IMR-90 (cell line): ENCODE measurements at places on chromosomes 3 and 15. TPM values are rescaled to one million over a fixed set of nuclear protein-coding genes. Genes with fewer than 3 reads are reported as not detected.

Gene C3orf33
- 0.72 and 1.1 TPM in 2 replicates for total RNA-seq

Gene CFAP91
- not detected in 2 replicates for total RNA-seq

Gene SYNPR
- total RNA-seq: not detected in 2 replicates

Gene GREM1
- total RNA-seq: 848 and 1,032 TPM in 2 replicates

Gene P2RY13
- not detected in 2 replicates for total RNA-seq

Gene STAC
- total RNA-seq: 0.28 and 0.36 TPM in 2 replicates

Gene SERPINI1
- total RNA-seq: 0.36 and 1.1 TPM in 2 replicates

Gene TNK2
- 2.2 TPM in 2 replicates for total RNA-seq

Gene ALDH1L1
- not detected in 2 replicates for total RNA-seq

Gene BCL6
- total RNA-seq: 21.4 and 22.6 TPM in 2 replicates

Gene ECE2
- not detected in 2 replicates for total RNA-seq

DNA sequence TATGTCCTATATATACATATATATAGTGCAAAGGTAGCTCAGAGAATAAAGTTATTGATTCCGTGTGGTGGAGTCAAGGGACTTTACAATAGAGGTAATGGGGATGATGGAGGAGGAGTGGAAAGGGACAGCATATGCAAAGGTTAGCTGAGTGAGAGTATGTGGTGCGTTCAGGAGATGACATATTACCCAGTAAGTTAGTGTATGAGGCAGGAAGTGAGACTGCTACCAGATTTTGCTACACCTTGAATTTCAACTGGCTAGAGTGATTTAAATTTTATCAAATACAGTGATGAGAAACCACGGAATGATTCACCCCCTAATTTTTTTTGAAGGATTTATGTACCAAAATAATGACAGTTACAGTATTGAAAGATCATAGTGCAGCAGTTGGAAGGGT lies 2.8 kb downstream of the ACTL6A start:
- H3K4me1 ChIP-seq: peaks cover 2% of the 10 kb centered on the region; the same call in 1 of the 2 replicates
- no peak for DNase-seq
- H3K27me3 ChIP-seq: no peaks in the 10 kb centered on the region
- no peak overlapping the region for H3K27ac ChIP-seq

DNA sequence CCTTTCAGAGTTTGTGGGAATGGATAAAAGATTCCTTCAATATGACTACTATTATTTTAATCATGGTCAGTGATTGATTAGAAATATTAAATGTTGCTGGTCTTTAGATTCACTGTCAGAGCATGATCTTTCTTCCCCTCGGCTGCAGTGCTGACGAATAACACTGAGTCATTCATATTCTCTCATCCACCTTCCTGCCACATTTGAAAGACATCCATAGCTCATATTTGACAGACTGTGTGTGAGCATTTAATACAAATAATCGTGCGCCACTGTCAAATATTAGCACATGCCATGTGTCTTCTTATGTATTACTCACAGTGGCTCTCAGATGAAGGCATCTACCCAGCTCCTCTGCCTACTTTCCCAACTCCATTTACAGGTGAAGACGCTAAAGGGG lies 476.5 kb upstream of the TPRG1 start:
- H3K27me3 ChIP-seq: no peaks in the 10 kb centered on the region
- peak; percentile 6 for DNase-seq
- no peak overlapping the region for H3K4me3 ChIP-seq
- 0 out of 2 replicates have a peak, but pooled peaks cover 2% of the 10 kb centered on the region for H3K36me3 ChIP-seq
- no peak overlapping the region for H3K27ac ChIP-seq

- H3K27me3 ChIP-seq: no peaks in the 10 kb centered on the region
- no peak overlapping the region for H3K4me3 ChIP-seq
- peaks cover 5% of the 10 kb centered on the region for H3K4me1 ChIP-seq
- no peaks in the 10 kb centered on the region for H3K36me3 ChIP-seq
- no peak overlapping the region for H3K27ac ChIP-seq
These were observed 21.6 kb downstream of the P2RY14 start for GRCh38 chr3:151256749-151257148.

GRCh38 chr3:20186600-20187004 lies 596 bp upstream of the SGO1 start:
- H3K4me1 ChIP-seq: no peaks in the 10 kb centered on the region
- H3K4me3 ChIP-seq: peak overlapping the region; percentile 89
- peak overlapping the region; percentile 93 for H3K27ac ChIP-seq
- H3K36me3 ChIP-seq: no peaks in the 10 kb centered on the region

DNA sequence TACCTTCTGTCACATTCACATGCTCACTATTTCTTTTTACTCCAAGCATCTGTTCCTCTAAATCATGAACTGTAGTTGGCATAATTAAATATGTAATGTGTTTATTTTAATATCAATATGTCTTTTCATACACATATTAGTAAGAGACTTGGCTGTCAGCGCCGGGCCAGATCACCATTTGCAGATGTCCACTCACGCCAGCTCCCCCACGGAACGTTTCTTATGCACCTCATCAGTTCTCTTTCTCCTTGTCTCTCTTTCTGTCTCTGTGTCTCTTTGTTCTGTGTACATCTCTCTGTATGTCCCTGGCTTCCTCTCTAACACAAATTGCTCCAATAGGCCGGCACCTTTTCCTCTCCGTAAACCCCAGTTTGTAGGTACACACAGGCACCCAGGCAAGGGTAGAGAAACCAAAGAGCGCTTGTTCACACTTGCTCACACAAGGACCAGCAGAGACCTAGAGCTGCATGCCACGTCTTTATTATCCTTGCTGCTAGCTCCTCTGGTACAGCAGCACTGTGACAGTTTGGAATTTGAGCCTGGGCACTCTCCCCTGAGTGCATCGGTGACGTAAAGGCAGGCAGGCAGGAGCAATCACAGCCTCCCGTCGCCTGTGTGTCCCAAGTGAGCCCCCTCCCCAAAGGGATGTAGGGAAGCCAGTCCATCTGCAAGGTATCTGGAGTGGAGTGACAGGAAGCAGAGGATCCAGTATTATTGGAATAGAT lies 40.4 kb downstream of the CACNA1D start:
- H3K36me3 ChIP-seq: no peaks in the 10 kb centered on the region
- no peaks in the 10 kb centered on the region for H3K27me3 ChIP-seq
- no peak overlapping the region for H3K4me3 ChIP-seq
- DNase-seq: no peak
- H3K27ac ChIP-seq: no peak overlapping the region
- H3K4me1 ChIP-seq: no peaks in the 10 kb centered on the region

DNA sequence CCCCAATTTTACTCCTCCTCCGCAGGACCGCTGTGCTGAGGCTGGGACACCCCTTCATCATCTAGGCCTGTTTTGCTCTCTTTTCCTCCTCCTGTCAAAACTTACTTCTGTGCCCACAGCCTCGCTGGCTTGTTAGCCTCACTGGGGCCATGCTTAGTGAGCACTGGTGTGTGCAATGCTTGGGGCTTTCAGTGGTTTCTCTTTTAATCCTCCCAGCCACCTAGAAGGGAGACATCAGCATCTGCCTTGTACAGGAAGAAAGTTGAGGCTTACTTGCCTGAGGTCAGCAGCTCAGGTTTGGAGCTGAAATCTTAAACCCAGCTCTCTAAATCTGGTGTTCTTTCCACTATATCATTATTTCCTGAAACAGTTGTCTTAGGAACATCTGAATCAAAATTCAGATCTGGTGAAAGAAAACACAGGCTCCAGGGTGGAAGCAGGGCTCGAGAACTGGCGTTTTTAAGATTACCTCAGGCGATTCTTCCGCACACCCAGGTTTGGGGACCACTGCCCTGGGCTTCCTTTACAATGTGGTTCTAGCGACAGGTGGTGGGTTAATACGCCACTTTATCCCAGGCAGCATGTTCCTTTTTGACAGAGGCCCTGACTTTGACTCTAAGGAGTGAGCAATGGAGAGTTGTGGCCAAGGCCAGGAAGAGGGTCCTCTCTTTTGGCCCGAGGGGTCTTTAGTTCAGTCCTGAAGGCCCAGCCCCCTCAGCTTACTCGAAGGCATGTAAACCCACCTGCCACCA lies 3.8 kb downstream of the THSD4 start:
- peaks cover 10% of the 10 kb centered on the region for H3K36me3 ChIP-seq
- H3K4me1 ChIP-seq: peaks cover 14% of the 10 kb centered on the region
- no peak overlapping the region for H3K4me3 ChIP-seq
- H3K27ac ChIP-seq: no peak overlapping the region

GRCh38 chr3:52243791-52244628 lies 1.5 kb upstream of the PPM1M start:
- DNase-seq: peak; percentile 43
- H3K27ac ChIP-seq: no peak overlapping the region
- peaks cover 29% of the 10 kb centered on the region for H3K4me1 ChIP-seq
- peaks cover 9% of the 10 kb centered on the region; the same call in 1 of the 2 replicates for H3K36me3 ChIP-seq

GRCh38 chr15:34644851-34645250 lies 61.4 kb upstream of the GOLGA8B start:
- H3K27me3 ChIP-seq: no peaks in the 10 kb centered on the region
- no peaks in the 10 kb centered on the region for H3K36me3 ChIP-seq
- peaks cover under 1% of the 10 kb centered on the region; the same call in 1 of the 2 replicates for H3K4me1 ChIP-seq
- no peak for DNase-seq
- H3K4me3 ChIP-seq: no peak overlapping the region

DNA sequence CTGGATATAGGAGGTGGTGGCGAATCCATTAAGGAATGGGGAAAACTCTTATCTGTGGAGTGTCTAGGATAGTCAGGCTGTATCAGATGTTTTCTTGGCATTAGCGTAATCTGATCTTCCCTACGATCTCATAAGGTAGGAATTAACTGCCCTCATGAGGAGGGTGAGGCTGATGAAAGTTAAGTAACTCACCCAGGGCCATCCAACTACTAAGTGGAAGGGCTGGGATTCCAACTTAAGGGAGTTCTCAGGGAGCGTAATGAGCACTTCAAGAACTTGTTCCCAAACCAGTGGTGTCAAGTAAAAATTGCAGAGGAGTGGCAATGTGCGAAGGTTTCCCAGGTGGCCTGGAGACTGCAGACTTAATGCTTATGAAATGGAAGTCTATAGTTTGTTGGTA lies 55.9 kb upstream of the OSBPL11 start:
- no peak overlapping the region for H3K4me3 ChIP-seq
- no peaks in the 10 kb centered on the region for H3K4me1 ChIP-seq
- peak; percentile 54 for DNase-seq

- no peak overlapping the region for H3K4me3 ChIP-seq
- H3K27me3 ChIP-seq: no peaks in the 10 kb centered on the region
- no peaks in the 10 kb centered on the region for H3K4me1 ChIP-seq
These were observed 516.4 kb downstream of the GBE1 start for GRCh38 chr3:81245043-81245442.

- H3K4me3 ChIP-seq: no peak overlapping the region
- H3K4me1 ChIP-seq: no peaks in the 10 kb centered on the region
- H3K36me3 ChIP-seq: no peaks in the 10 kb centered on the region
These were observed 96.5 kb upstream of the TNIK start for GRCh38 chr3:171556574-171557145.

DNA sequence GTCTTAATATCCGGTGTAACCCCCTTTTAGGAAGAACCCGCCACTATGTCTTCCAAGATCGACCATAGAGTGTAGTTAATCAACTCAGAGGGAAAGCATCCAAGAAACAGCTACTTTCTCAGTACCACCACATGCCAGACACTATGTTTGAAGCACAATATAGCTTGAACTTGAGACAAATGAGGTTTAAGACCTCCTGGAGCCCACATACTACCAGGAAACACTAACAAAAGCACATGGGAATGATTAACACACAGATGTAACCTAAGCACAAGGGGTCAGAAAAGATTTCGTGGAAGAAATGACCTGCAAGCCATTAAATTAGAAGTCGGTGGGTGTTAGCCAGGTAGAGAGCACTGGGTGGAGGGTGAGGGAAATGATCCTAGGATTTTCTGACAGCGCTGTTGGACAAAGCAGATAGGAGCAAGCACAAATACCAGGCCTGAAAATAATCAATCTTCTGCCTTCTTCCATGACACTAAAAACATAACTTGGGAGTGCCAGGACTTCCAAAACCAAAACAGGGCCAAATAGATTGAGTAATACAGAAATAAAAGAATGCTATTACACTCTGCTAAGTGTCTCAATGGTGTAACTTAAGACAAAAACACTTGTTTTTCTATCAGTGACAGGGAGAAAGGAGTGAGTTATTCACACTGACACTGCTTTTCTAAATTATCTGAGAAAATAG lies 213.7 kb downstream of the FOXP1 start:
- H3K27ac ChIP-seq: no peak overlapping the region
- H3K4me3 ChIP-seq: no peak overlapping the region
- no peaks in the 10 kb centered on the region for H3K27me3 ChIP-seq

GRCh38 chr3:41200669-41201021 lies 1.3 kb downstream of the CTNNB1 start:
- H3K4me3 ChIP-seq: peak overlapping the region; percentile 69
- H3K27me3 ChIP-seq: no peaks in the 10 kb centered on the region; the same call in 1 of the 2 replicates
- peak overlapping the region; percentile 30; the same call in 1 of the 2 replicates for H3K27ac ChIP-seq
- DNase-seq: peak; percentile 51
- H3K4me1 ChIP-seq: peaks cover 4% of the 10 kb centered on the region; the same call in 1 of the 2 replicates
